GM04504 (cell line): ENCODE measurements at places on chromosomes 4 and X.

GRCh38 chrX:123475068-123475724, 257.7 kb downstream of the THOC2 start:
- no peak for DNase-seq

DNA sequence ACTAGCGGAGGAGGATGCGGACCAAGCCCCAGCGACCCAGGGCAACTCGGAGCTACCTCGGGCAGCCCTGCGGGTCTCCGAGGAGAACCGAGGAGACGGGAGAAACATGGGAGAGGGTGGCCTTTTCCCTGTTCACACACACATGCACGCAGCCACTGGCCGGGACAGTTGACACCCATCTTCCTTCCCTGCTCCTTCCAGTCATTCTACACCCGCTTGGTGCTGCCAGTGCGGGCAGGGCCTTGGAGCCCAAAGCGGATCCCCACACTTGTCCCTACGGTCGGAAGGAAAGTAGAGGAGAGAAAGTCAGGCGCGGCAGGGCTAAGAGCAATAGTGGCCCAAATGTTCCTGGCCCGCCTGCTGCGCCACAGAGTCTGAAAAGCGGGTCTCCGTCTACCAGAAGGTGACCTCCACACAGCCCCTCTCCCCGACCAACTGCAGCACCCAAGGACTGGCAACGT, 1.1 kb upstream of the PPP3CA start:
- no peak for DNase-seq

DNA sequence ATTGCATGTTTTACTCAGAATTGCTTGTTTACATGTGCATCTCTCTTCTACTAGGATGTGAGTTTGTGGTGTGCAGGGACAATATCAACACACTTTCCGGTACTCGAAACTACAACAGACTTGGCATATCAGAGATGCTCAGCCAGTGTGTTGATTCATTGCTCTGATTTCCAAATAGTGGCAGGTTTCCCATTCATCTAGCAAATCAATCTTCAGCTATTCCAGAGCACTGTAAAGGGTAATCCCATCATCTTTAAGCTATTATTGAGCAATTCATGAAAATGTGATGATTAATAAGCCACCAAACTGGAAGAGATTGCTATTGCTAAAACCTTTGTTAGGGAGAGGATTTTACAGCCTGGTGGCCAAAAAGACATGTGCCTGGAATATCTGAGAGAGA, 574.2 kb upstream of the CPEB2 start:
- no peak for DNase-seq

- DNase-seq: no peak
Measured at GRCh38 chrX:71514367-71515037, 18.4 kb upstream of the OGT start.

DNA sequence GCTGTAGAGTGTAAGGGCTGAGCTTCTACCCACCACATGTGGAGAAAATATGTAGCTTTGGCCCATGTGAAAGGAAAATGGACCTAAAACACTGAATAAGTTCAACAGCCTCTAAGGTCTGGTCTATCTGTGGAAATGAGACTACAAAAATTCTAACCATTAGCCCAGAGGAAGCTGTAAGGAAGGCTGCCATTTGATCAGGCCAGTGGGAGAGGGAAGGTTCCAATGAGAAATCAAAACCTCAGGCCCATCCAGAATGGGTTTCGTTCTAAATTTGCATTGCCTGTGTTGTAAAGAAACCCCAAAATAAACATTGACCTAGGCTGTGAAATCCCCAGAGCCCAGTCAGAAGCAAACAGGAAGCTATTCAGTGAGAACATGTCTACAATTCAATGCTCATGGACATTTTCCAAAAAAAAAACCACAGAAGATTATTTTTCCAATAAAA, 320.4 kb upstream of the SLC7A11 start:
- peak; percentile 35 for DNase-seq

DNA sequence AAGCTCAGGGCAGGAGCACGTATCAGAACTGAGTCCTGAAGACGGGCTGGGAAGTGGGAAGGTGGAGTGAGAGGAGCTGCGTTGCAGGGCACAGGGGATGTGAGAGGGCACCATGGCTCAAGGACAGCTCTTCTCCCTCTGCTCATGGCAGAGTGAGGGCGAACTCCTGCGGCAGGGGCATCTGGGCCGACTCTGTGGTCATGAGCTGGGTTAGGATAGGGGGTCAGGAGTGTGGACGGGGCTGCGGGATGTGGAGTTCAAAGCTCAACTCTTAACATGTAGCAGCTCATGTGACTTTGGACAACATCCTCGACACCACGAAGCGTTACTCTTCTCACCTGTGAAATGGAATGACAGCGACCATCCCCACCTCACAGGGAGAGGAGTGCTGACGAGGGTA, 19.4 kb upstream of the SORCS2 start:
- DNase-seq: no peak

DNA sequence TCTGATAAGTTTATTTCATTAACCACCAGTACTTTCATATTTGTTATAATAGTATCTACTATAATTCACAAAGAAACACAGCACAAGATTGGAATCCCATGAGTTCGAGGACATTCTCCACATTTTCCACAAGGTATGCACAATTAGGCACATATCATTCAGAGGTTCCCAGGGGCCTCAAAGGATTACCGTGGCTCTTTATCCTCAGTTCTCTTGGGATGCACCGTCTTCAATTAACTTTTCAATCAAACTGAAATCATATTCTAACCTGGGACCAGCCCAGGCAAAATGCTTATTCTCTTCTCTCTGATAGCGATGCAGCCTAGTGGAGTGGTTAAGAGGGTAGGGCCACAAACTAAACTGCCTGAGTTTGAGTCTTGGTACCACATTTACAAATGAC, 242.6 kb upstream of the RASGEF1B start:
- no peak for DNase-seq
